ENCODE measurements at places on chromosomes 2 and 18.

GRCh38 chr2:67790622-67791021 lies 272.2 kb downstream of the C1D start:
- H3K4me1 ChIP-seq = no peaks in the 10 kb centered on the region
- H3K27ac ChIP-seq = no peak overlapping the region
- H3K36me3 ChIP-seq = no peaks in the 10 kb centered on the region
- no peaks in the 10 kb centered on the region for H3K27me3 ChIP-seq
- no peak overlapping the region for H3K4me3 ChIP-seq

DNA sequence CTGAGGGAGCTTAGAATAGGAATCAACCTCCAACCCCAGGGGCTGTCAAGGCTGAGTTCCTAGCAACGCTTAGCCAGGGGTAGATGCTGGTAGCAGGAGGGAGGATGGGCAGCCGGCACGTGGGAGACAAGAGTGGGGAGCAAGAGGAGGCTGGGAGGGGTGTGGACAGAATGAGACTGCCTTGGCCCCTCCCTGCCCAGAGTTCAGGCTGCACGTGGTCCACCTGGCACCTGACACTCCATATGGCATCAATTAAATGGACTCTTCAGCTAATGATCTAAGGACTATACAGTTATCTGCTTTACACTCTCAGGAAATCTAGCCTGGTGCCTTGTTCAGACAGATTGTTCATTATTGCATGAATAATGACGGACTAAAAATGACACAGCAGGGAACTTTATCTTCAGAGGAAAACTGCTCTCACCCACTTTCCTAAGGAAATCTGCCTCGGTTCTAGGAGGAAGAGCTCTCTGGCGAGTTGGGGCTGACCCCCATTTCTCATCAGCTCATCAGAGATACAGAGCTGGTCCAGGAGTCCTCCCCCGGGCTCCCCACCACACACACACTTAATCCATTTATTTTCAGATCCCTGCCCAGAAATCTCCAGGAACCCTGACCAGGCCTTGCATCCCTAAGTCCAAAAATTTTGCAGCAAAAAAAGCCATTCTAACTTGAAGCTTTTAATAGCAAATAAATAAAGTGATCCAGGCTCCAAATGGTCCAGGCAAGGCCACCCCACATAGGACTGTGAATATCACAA lies 102.1 kb upstream of the CDC42EP3 start:
- DNase-seq = no peak
- no peaks in the 10 kb centered on the region for H3K27me3 ChIP-seq

DNA sequence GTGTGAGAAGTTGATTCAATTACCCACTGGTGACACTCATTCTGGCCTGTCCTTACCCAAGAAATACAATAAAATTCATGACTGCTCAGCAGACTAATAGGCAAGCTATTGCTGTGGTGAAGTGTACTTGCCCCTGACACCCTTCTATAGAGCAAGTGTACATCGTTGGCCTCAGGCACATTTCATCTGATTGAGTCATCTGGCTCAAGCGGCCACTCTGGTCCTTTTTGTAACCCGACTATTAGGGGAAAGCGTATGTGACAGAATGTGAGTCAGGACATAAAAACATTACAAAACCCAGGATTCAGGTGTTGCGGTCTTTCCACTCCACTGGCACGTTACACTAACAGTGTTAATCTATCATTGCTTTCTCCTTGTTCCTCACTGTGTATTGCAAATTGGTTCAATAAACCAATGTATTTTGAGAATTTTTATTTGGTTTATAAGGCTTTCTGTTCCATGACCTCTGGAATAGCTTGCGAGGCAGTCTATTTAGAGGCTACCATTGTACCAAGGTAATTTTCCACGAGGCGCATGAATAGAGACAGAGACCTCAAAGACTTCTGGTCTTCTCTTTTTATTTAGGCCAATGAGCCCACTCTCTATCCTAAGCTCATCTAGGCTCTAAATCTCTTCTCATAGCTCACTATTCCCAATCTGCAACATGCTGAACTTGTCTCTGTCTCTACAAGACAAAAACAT lies 10.2 kb upstream of the TTC32 start:
- H3K27ac ChIP-seq = no peak overlapping the region
- no peaks in the 10 kb centered on the region for H3K4me1 ChIP-seq
- no peaks in the 10 kb centered on the region for H3K36me3 ChIP-seq
- H3K27me3 ChIP-seq = no peaks in the 10 kb centered on the region
- no peak for DNase-seq

- no peaks in the 10 kb centered on the region for H3K4me1 ChIP-seq
- H3K27me3 ChIP-seq = peaks cover 22% of the 10 kb centered on the region
- H3K4me3 ChIP-seq = no peak overlapping the region
- peaks cover 2% of the 10 kb centered on the region for H3K36me3 ChIP-seq
- no peak for DNase-seq
Observed at GRCh38 chr2:16680781-16681180, 15.1 kb upstream of the CYRIA start.

GRCh38 chr2:28751956-28752630 lies 463 bp downstream of the PPP1CB start:
- peak; percentile 48 for DNase-seq
- peaks cover 2% of the 10 kb centered on the region for H3K36me3 ChIP-seq
- peaks cover 63% of the 10 kb centered on the region for H3K4me1 ChIP-seq
- no peaks in the 10 kb centered on the region for H3K27me3 ChIP-seq
- peak overlapping the region; percentile 95 for H3K4me3 ChIP-seq
- peak overlapping the region; percentile 100 for H3K27ac ChIP-seq

DNA sequence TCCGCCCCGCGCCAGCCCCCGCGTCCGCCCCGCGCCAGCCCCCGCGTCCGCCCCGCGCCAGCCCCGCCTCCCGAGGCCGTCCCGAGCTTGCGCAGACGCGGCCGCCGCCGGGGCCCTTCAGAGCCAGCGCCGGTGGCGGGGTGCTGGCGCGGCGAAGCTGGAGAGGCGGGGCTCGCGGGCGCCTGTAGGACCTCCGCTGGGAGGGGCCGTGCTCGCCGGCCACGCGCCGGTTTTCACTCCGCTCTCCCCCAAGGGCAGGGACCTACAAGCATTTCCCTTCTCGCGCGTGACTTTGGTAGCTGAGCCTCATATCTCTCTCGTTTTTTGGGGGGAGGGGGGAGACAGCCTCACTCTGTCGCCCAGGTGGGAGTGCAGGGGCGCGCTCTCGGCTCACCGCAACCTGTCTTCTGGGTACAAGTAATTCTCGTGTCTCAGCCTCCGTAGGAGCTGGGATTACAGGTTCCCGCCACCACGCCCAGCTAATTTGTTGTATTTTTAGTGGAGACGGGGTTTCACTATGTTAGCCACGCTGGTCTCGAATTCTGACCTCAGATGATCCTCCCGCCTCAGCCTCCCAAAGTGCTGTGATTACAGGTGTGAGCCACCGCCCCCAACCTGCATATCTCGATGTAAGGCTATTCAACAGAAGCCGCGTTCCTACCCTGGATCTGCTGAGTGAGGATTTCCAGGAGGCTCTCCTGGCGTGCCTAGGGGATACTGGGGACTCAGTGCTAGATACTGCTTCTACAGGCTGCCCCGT lies at the start of gene ZNF514:
Gene ZNF514, minus strand, starts transcription at position 159 of the 760 bp plus-strand sequence. CDS start 6,595 bp downstream, outside the sequence.
- peak within 1 kb of the TSS; percentile 88 for H3K27ac ChIP-seq
- H3K4me1 ChIP-seq = peaks cover 23% of the 10 kb centered on the region
- peak; percentile 87 for DNase-seq
- H3K4me3 ChIP-seq = peak within 1 kb of the TSS; percentile 96
- H3K27me3 ChIP-seq = no peaks in the 10 kb centered on the region

DNA sequence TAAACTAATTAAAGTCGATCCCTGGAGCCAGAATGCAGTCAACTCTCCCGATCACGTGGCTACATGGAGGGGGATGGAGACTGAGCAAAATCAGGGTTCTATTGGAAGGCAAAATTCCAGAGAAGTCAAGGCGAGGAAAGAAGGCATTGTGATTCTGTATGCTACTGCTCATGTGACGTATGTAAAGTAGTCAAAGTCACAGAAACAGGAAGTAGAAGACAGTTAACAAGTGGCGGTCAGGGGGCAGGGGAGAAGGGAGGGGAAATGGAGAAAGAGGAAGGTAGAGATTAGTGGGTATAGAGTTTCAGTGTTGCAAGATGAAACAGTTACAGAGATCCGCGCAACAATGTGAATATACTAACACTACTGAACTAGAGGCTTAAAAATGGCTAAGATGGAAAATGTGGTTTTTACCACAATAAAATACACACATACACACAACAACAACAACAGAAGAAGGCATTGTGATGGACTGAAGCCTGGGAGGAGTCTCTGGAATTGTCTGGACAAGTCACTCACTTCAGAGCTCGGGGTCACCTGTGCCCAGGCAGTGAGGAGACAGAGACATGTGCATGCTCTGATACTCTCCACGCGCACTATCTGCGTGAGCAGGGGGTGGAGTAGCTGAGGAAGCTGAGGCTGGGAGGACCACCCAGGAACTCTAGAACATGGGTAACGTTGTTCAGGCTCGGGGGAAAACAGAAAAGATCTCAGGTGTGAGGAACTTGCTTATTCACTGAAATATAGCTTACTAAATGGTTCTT lies 89.9 kb upstream of the CDCA7 start:
- peaks cover 13% of the 10 kb centered on the region for H3K4me1 ChIP-seq
- peak; percentile 58 for DNase-seq
- H3K36me3 ChIP-seq = peaks cover 1% of the 10 kb centered on the region
- no peaks in the 10 kb centered on the region for H3K27me3 ChIP-seq
- H3K4me3 ChIP-seq = peak overlapping the region; percentile 56
- peak overlapping the region; percentile 15 for H3K27ac ChIP-seq

- H3K27ac ChIP-seq = peak overlapping the region; percentile 34
- peaks cover 12% of the 10 kb centered on the region for H3K36me3 ChIP-seq
- H3K4me3 ChIP-seq = peak overlapping the region; percentile 31
- peaks cover 52% of the 10 kb centered on the region for H3K4me1 ChIP-seq
- DNase-seq = no peak
Observed at GRCh38 chr2:191025135-191025534, 11.2 kb upstream of the STAT1 start.

DNA sequence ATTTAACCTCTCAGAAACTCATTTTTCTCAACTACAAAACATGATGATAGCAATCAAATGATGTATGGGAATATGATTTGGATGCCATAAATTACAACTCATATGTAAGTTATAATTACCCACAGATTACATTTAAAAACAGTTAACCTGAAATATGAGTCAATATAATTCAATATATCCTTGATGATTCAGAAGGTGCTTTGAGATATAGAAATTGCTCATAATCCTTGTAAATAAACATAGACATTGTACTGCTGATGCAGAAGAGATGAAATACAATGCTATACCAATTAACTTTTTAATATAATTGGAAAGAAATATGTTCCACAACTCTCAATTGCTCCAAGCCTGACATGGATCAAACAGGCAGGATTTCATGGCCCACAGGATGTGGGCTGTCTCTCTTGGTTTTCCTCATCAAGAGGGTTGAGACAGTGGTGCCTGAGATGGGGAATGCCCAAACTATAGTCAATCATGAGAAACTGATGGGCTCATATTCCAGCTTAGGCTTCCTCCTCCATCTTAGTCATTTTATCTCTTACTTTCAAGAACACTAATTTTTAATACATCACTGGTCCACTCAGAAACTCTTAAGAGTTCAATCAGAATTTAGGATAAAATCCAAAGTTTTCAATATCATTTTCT lies 49.4 kb downstream of the NCKAP5 start:
- no peak overlapping the region for H3K4me3 ChIP-seq
- H3K4me1 ChIP-seq = no peaks in the 10 kb centered on the region
- no peaks in the 10 kb centered on the region for H3K36me3 ChIP-seq
- no peak for DNase-seq
- no peak overlapping the region for H3K27ac ChIP-seq

DNA sequence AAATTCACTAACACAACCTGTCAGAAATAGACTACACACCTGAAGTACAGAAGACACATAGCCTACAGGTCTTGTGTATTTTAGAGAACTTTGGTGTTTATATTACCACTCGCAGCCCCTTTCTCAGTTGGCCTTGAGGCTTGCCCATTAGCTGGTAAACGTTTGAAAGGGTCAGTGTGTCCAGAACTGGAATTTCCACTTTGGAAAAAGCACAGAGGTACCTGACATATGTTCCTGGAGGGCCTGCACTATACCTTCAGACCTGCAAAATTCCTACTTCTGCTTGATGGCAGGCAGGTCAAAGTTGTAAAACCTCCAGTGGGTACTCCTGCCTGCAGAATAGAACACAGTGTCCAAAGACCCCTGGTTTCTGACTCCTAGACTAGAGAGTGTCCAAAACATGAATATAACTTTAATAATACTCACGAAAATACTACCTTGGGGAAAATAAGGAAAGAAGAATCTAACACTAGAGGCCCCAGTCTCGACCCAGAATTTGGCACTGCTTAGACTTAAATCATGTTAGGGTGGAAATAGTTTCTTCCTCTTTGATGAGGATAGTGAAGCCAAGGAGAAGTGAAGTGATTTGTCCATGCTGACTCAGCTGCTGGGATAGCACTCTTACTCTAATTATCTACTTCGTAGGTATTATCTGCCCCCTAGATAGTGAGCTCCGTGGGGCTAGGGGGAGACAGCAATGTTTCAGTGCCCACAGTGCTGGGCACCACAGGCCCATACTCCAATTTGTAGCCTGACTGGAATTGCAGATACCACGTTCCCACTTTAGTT lies 2.8 kb downstream of the KCTD1 start:
- H3K4me3 ChIP-seq = no peak overlapping the region
- no peaks in the 10 kb centered on the region for H3K36me3 ChIP-seq
- H3K4me1 ChIP-seq = peaks cover 22% of the 10 kb centered on the region
- DNase-seq = no peak
- no peak overlapping the region for H3K27ac ChIP-seq

DNA sequence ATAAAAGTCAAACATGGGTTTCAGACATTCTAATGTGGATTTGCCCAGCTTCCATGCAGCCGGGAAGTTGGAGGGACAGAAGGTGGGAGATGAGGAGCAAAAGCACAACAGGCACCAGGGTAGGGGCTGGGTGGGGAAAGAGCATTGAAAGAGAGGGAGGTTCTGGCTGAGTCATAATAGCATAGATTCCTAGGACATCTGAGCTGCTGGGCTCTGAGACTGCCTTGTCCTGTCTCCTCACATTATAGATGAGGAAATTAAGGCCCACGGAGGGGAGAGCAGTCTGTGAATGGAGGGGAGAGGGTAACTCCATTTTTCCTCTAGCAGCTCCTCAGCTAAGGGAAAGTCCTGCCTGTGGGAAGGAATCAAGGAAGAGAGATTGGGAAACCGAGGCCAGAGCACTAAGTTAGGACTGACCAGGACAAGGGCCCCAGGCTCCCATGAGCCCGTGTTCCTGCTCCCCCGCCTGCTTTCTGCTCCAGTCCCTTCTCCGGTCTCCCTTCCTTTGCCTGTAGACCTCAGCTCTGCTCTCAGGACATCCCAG lies 26.2 kb downstream of the SH2D6 start:
- peaks cover 11% of the 10 kb centered on the region for H3K4me1 ChIP-seq
- no peaks in the 10 kb centered on the region for H3K36me3 ChIP-seq
- DNase-seq = no peak
- H3K4me3 ChIP-seq = no peak overlapping the region
- H3K27me3 ChIP-seq = no peaks in the 10 kb centered on the region

DNA sequence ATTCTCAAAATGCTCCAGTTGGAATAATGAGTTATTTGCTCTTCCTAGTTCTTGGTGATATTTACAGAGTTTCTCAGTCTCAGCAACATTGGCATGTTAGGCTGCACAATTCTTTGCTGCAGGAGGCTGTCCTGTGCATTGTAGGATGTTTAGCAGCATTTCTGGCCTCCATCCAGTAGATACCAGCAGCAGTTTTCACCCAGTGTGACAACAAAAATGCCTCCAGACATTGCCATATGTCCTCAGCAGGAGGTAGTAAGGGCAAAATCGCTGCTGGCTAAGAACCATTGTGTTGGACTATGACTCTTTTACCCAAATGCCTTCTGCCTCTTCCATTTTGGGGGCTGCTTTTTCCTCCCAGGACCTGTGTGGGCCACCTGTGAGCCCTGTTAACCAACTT lies 50.4 kb downstream of the PAX8 start:
- no peak overlapping the region for H3K4me3 ChIP-seq
- H3K36me3 ChIP-seq = no peaks in the 10 kb centered on the region
- H3K27me3 ChIP-seq = no peaks in the 10 kb centered on the region
- no peak for DNase-seq
